Activated CD4-positive, alpha-beta T cell treated with anti-CD3 and anti-CD28 coated beads, Interleukin-2, amount 10 ng/mL, durations not matched to agents 24 days and 14 days (primary cell): ENCODE measurements at places on chromosomes 5 and 9. TPM values are rescaled to one million over a fixed set of nuclear protein-coding genes. Genes with fewer than 3 reads are reported as not detected.

Gene SPINK13
- total RNA-seq: not detected in 2 replicates

Gene BARX1
- total RNA-seq: 0.50 and 0.61 TPM in 2 replicates

Gene IFNA21
- total RNA-seq: not detected in 2 replicates

Gene ROR2
- total RNA-seq: 0.40 and 0.43 TPM in 2 replicates

Gene C5
- total RNA-seq: 1.3 and 1.5 TPM in 2 replicates

Gene MEIKIN
- total RNA-seq: not detected in 2 replicates

Gene RFESD
- total RNA-seq: 4.0 and 4.2 TPM in 2 replicates

Gene ST8SIA4
- total RNA-seq: 61.3 and 62.3 TPM in 2 replicates

Gene GAS1
- total RNA-seq: 0.14 TPM in 2 replicates

Gene SGCD
- total RNA-seq: not detected in 2 replicates

Gene KIF20A
- 18.0 and 19.7 TPM in 2 replicates for total RNA-seq

Gene GPR151
- not detected in 2 replicates for total RNA-seq

Gene PCDHB4
- total RNA-seq: not detected in 2 replicates

Gene NSG2
- not detected in 2 replicates for total RNA-seq

Gene PDGFRB
- 0.62 and 1.5 TPM in 2 replicates for total RNA-seq

Gene LEAP2
- 4.7 and 6.0 TPM in 2 replicates for total RNA-seq

Gene TSLP
- 0.09 and 0.42 TPM in 2 replicates for total RNA-seq

Gene NR6A1
- total RNA-seq: 2.3 and 2.7 TPM in 2 replicates

Gene APBA1
- 0.51 and 1.1 TPM in 2 replicates for total RNA-seq

Gene NUTM2G
- total RNA-seq: not detected in 2 replicates

Gene EPB41L4B
- total RNA-seq: 1.2 and 1.5 TPM in 2 replicates

Gene SLC36A2
- total RNA-seq: not detected in 2 replicates

Gene SLC1A3
- total RNA-seq: not detected in 2 replicates

Gene ADAMTS6
- 0.73 and 0.89 TPM in 2 replicates for total RNA-seq
